ENCODE measurements at places on chromosomes 2 and 18. TPM values are rescaled to one million over a fixed set of nuclear protein-coding genes. Genes with fewer than 3 reads are reported as not detected.

Gene OXER1
- 0.48 TPM for polyA plus RNA-seq

Gene GAL3ST2
- 0.02 TPM for polyA plus RNA-seq

Gene SH3BP4
- 4.4 TPM for polyA plus RNA-seq

Gene PSD4
- polyA plus RNA-seq, result 18.1 TPM

Gene ALK
- polyA plus RNA-seq, result 0.05 TPM

Gene ACMSD
- polyA plus RNA-seq, result not detected

Gene SCN3A
- polyA plus RNA-seq, result 0.04 TPM

Gene AMER3
- polyA plus RNA-seq, result not detected

Gene ESPNL
- polyA plus RNA-seq, result 0.12 TPM

Gene GRB14
- polyA plus RNA-seq, result 4.0 TPM

Gene SH2D6
- 0.14 TPM for polyA plus RNA-seq

Gene SS18
- 40.6 TPM for polyA plus RNA-seq

Gene EHBP1
- 28.9 TPM for polyA plus RNA-seq

Gene CRIM1
- 10.3 TPM for polyA plus RNA-seq

Gene MC2R
- polyA plus RNA-seq, result not detected

Gene MC4R
- not detected for polyA plus RNA-seq

Gene TLX2
- polyA plus RNA-seq, result not detected

Gene NMUR1
- polyA plus RNA-seq, result 0.33 TPM

Gene LYPD6
- 0.51 TPM for polyA plus RNA-seq

Gene PROM2
- 82.4 TPM for polyA plus RNA-seq

Gene CGREF1
- 2.4 TPM for polyA plus RNA-seq

Gene KCNG2
- polyA plus RNA-seq, result 0.04 TPM

Gene RNU2-63P
- not detected for polyA plus RNA-seq

Gene RGPD8
- 0.34 TPM for polyA plus RNA-seq

Gene KCNG3
- polyA plus RNA-seq, result 0.02 TPM

Gene YES1
- 15.4 TPM for polyA plus RNA-seq

Gene TWIST2
- polyA plus RNA-seq, result 1.8 TPM
